ENCODE measurements at places on chromosomes 5 and 9.

- peak; percentile 29 for DNase-seq
Measured at GRCh38 chr9:113963017-113963620, 87.0 kb downstream of the ZNF618 start.

GRCh38 chr9:79577969-79578723 is 6.4 kb downstream of the TLE4 start:
- DNase-seq: no peak

DNA sequence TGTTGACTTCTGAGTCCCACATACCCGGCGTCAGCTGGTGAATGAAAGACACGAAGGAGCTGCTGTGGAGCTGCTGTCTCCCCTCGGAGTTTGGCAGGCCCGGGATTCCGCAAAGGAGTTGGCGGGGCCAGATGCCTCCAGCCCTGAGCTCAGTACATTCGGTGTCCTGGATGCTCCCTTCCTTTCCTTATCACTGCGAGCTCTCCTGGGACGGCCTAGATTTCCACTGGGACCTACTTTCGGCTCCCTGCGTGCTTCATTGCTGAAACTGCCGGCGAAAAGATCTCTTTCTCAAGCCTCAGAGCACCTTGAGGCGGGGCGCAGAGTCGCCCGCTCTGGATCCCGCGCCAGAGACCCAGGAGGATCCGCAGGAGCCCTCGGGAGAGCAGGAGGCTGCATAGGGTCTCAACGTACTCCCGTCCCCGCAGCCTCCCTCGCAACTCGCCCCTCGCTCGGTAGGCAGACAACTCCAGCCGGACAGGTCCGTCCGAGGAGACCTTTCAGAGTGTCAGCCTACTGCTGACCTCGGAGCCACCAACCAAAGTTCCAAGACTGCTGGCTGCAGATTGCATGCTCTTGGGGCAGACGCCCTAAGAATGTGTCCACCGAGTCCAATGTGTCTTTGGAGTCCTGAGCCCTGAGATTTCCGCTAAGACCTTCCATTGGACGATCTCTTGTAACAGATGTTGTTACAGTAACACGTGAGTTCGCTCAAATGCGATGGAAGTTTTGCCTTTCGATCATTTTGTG is 6.1 kb downstream of the ANXA2R start:
- no peak for DNase-seq

- DNase-seq: no peak
Measured at GRCh38 chr9:130448035-130448624, 3.4 kb downstream of the ASS1 start.

- DNase-seq: no peak
Measured at GRCh38 chr9:120465685-120466407, 114.1 kb downstream of the CDK5RAP2 start.
